ENCODE measurements at places on chromosomes 3 and 15.

GRCh38 chr3:57959423-57960173, 48.6 kb upstream of the FLNB start:
- DNase-seq: no peak

DNA sequence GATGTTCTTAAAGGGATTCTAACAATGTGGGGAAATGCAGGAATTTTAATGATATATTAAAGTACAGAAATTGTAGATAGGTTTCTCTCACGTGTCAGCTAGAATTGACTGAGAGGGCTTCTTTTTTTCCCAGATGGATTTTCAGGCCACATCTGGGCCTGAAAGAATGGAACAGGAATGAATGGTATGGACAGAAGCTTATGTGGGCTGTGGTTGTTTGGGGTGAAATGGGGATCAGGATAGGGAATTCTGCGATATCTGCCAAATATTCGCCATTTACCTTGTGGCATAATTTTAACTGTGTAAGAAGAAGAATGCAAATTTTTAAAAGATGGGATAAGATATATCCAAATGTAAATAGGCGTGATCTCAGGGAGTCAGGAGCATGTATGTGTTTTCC, 45.4 kb upstream of the FAM98B start:
- no peak for DNase-seq

GRCh38 chr3:146465693-146466465, 3.5 kb downstream of the PLSCR2 start:
- no peak for DNase-seq

GRCh38 chr15:44325568-44325967, 37.0 kb downstream of the GOLM2 start:
- no peak for DNase-seq

DNA sequence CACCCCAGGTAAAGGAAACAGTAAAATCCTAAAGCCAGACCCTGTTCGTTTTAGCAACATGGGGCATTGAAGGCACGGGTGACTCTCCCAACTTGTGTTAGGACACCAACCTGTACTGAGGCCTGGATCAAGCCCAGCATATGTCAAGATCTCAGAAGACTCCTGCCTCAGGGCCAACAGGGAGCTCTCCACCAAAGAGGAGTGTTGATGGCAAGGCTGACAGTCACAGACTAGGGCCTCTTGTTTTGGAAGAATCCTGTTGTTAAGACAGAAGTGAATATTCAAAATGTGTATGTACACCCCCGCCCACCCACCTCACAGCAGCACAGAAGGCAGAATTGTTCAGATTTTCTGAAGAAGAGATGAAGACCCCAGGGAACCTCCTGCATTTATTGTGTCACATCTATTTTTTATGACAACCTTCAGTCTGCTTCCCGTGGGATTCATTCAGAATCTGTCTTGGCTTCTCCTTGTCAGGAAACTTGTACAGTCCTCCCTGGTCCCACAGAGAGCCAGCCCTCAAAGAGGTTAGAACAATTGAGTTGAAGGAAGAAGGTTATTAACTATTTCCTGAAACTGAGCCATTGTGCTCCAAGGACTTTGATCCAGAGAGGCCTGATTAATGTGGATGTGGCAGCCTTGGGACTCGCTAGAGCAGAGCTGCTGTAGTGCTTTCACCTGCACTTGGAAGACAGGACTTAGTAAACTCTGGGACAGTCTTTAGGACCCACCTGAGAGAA, 61.7 kb upstream of the PLXNA1 start:
- DNase-seq: no peak

- DNase-seq: no peak
Observed at GRCh38 chr15:32723171-32723948, 5.6 kb downstream of the GREM1 start.

GRCh38 chr3:128709506-128710210, 16.3 kb upstream of the RAB7A start:
- DNase-seq: no peak

- no peak for DNase-seq
Observed at GRCh38 chr3:177842743-177843734, 645.8 kb upstream of the TBL1XR1 start.

- DNase-seq: no peak
Observed at GRCh38 chr15:26091184-26091583, 228.1 kb upstream of the ATP10A start.

DNA sequence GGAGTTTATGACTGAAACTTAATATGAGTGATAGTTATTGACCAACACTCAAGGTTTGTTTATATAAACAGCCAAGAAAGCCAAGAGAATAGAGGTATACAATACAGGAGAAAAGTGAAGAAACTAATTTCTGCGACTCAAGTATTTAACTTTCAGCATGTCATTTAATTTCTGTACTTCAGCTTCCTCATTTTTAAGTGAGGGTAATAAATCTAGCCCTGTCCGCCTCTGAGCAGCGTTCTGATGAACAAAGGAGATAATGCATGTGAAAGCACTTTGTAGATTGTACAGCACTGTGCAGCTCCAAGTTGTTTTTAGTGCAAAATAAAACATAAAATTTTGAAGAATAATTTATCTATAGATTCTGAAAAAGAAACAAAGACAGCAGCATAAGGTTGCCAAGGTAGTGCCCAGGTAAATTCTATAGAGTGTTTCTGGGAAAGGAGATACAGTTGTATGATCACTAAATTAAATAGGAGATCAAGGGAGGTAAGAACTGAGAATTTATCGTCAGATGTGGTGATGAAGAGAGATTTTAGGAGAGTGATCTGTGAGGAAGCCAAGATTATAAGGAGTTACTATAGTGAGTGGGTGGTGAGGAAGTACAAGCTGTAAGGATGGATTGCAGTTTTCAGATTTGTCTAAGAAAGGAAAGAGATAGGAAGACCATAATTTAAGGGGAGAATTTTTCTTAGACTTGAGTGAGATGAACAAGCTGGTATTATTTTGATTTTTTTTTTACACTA, 71.3 kb downstream of the RASA2 start:
- DNase-seq: no peak

GRCh38 chr3:155031186-155031585, 48.9 kb upstream of the MME start:
- no peak for DNase-seq

DNA sequence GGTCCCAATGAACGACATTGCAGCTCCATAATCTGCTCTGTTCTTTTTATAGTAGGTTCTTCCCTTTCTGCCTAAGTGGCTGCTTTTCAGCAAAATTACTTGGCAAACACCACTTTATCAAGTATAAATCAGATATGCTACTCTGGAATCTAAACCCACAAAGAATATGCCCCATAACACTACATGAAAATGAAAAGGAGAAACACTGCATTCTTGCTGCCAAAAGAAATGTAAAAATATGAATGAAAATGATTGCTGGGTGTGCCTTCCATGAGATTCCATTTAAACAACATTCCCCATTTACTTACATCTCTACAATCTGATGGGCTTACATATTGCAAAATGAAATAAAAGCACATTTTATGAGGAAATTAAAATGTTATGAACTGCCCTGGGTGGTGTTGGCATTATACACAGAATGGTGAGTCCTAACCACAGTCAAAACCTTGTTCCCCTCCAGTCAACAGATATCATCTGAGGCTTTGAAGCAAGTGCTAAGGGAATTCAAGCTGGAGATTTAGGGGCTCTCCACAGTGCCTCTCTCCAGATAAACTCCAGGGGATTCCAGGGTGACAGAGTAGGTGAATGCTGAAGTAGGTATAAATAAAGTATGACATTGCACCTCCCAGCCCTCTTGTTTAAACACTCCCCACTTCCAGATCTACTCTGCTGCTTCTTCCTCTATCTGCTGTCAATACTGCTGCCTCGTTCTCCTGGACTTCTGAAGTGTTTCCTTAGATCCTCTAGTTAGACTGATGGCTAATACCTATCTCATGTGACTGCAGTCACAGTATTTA, 136.5 kb downstream of the RORA start:
- no peak for DNase-seq

DNA sequence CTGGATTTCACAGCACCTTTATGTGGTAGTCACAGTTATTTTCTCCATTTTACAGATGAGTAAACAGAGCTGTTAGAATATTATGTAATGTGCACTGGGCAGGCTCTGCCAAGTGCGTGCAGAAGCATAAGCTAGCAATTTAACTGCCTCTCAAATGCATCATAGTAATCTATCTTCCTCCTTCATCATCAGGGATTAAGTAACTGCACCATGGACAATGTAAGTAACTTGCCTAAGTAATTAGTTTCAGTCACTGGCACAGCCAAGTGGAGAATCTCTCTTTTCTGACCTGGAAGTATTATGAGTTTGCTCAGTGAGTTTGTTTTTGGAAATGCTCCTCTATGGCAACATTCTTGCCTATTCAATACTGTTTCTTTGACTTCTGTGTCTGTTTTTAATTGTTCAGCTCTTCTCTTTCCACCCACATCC, 260.5 kb downstream of the PTPRG start:
- no peak for DNase-seq

DNA sequence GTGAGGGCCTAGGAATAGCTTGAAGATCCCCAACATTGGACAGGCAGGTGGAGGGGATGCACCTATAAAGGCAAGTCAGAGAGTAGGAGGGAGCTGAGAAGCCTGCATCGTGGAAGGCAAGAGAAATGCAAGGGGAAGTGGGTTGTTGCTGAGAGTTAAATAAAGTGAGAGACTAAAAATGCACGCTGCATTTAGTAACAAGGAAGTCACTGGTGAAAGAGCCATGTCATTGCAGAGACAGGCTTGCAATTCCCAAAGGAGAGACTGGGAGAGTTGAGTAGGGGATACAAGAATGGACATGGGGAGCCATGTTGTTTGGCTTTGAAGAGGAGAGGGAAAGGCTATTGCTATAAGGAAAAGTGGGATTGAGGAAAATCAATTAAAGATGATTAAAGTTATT, 77.0 kb upstream of the HEG1 start:
- no peak for DNase-seq

- DNase-seq: no peak
Observed at GRCh38 chr3:22141769-22142168, 390.8 kb upstream of the ZNF385D start.

- no peak for DNase-seq
Observed at GRCh38 chr3:149509526-149509925, 35.0 kb downstream of the TM4SF4 start.

GRCh38 chr3:94596141-94596540, 533.3 kb downstream of the NSUN3 start:
- no peak for DNase-seq

- no peak for DNase-seq
Observed at GRCh38 chr3:64163755-64164148, 61.5 kb downstream of the PRICKLE2 start.

DNA sequence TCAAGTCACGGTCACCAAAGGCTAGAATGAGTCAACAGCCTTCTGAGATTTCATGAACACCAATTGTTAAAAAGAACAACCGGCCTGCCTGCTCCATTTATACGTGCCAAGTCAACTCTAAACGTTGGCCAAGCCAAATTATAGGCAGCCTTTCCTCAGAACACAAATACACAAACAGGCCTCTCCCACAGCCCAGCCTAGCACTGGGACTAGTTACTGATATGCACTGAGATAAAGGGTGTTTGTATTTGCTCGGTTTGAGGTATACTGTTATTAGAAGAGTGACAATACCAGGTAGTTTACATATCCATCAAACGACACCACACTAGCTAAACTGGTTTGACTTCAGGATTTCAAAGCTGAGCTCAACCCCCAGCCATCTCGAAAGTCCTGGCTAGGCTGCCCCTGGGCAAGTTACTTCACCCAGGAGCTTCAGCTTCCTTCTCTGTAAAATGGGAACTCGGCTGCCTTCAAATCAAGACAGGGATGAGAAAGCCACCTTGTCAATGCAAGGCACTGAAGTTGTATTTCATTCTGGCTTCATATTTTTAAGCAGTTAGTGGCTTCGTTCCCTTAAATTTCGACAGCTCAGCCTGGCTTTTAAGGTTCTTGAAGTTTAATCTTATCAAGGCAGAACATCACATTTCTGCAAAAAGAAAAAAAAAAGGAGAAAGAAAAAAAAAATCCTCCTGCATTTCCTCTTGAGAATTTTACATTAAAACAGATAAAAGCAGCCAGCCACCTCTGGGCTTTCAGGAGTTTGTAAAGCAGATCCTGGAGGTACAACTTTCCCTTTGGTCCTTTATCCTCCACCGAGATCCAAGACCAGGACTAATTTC, 4.0 kb downstream of the TLE3 start:
- no peak for DNase-seq

- no peak for DNase-seq
Observed at GRCh38 chr3:44678480-44679116, 30.1 kb downstream of the ZNF35 start.

DNA sequence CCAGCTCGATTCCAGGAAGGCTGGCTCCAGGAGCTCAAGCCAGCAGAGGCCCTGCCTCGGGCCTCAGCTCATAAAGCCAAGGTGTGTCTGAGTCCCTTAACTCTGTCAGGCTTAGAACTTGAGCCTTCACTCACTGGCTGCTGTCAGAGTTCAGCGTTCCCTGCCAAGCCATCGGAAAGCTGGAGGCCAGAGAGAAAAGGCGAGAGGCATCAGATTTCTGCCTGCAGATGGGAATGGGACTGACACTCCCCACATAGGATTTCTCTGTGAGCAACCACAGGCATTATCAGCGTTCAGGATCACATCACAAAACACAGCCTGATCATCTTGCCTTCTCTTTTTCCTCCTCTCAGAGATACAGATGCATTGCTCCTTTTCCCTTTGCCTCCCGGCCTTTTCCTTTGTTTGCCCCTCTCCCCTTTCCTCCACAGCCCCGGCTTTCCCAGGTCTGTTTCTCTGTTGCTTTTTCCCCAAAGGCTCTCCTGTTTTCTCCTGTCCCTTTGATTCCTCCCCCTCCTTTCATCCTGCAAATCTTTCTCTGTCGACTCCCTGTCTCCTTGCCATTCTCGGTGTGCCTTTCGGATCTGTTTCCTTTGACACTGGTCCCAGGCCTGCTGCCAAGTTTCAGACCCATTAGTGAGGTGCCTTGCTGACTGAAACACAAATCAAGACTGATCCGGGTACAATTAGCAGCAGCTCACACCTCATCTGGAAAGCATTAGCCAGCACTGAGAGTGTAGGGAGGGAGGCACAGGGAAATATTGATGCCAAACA, 44.5 kb upstream of the BOC start:
- DNase-seq: no peak

DNA sequence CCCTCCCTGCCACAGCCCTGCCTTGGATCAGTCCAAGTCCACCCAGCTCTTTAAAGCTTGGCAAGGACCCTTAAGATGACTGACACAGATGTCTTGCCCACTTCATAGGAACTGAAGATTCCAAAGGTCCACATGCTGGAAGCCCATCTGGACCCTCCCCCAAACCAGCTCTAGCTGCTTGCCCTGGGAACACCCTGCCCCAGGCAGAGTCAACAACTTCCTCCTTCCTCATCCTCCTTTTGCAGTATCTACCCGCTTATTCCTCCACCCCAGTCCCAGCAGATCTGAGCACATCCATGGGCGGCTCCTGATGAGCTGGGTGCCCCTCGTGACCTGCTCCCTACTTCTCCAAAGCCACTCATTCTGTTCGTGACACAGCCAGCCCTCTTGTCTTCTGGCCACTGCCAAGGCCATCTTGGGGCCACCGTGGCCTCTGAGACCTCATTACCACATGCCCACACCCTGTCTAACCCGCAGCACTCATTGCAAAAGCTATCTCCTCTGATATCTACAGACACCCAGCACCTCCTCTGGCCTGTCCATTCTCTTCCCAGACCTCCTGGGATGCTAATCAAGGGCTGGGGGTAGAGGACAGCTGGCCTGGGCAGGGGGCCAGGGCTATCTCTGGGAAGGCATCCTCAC, 2.0 kb upstream of the PFKFB4 start:
- DNase-seq: peak; percentile 75

- DNase-seq: no peak
Observed at GRCh38 chr3:33941804-33942203, 143.4 kb downstream of the PDCD6IP start.
